ENCODE measurements at places on chromosomes 1 and 21.
A peak's percentile ranks its signal among the peaks of the same experiment; 100 is the strongest.

GRCh38 chr1:207883104-207883651 lies 27.7 kb downstream of the CD34 start:
- no peak for DNase-seq

DNA sequence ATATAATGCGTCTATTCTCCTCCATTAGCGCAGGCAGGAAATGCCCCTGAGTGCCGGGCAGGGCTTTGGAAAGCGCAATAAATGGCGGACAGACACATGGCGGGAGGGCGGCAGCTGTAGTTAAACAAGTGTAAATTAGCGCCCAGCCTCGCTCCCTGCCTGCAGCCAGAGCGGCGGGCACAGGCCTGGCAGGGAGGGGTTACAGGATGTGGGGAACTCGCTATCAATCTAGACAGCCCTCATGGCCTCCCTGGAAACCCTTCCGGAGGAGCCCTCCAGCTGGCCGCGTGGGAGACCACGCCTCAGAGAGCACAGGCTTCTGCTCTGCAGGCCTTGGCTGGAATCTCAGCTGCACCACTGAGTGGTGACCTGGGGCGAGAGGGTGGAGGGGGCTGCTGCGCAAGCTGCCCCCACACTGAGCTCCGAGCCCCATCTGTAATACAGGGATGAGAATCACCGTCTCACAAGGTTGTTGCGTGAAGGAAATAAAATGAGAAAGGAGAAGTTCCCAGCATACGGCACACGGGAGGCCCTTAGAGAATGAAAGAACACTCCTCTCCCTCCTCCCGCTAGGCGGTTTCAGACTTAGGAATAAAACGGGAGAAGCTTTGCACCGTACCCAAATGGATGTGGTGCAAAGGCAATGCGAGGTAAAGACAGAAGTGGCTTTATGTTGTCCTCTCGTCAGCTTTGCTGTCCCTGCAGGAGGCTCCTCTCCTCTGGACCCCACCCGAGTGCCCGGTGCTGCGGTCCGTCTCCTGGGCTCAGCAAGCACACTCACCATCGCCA lies 167.2 kb upstream of the POU3F1 start:
- no peak for DNase-seq

- DNase-seq: peak; percentile 41
Observed at GRCh38 chr1:159924025-159924790, 1.1 kb downstream of the TAGLN2 start.

DNA sequence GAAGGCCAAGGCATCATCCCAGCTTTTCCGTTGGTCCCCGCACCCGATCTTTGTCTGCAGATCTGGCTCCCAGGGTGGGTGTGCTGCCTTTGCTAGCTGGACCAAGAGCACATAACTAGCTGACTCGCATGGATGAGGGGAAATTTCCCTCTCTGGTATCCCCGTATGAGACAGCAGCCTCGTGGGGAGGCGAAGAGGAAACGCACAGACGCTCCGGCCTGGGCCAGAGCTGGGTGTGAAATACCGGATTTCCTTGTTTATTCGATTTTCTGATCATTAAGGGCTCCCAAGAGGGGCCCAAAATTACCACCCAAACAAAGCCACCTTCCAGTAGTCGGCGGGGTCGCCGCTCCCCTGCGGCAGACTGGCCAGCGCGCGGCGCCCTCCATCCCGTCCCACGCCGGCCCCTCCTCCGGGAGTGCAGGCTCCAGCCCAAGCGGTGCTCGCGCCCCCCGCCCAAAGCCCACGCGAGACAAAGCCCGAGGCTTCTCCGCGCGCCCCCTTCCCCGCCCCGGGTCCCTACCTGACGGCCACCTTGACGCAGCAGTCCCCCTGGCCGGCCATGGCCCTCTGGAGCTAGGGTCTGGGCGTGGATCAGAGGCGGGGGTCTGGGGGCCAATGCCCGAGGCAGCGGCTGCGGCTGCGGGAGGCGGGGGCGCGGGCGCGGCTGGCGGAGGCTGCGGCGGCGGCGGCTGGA lies 546 bp downstream of the KIF21B start:
- DNase-seq: no peak

DNA sequence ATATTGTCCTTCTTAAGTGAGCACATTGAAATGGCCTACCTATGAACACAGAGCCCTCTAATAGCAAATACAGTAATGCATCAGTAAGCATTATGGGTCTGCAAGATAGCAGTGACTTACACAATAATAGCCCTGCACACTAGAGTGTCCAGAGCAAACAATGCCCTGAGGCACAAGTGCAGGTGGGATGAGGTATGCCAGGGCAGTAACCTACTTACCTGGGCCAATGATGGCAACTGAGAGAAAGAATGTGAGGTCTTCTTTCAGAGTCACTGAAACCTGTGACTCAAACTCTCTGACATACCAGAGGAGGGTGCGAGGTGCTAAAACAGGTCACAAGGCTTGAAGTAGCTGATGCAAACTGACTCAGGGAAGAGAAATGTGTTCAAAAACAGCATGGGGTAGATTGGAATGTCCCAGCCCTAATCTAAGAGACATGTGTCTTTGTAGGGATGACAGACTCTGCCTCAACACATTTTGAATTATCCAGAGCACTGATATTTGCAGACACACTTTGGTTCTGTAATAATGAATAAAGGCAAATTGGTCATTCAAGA lies 168.5 kb upstream of the RUNX1 start:
- DNase-seq: no peak

GRCh38 chr1:88911161-88911560 lies 19.8 kb upstream of the GTF2B start:
- DNase-seq: no peak

DNA sequence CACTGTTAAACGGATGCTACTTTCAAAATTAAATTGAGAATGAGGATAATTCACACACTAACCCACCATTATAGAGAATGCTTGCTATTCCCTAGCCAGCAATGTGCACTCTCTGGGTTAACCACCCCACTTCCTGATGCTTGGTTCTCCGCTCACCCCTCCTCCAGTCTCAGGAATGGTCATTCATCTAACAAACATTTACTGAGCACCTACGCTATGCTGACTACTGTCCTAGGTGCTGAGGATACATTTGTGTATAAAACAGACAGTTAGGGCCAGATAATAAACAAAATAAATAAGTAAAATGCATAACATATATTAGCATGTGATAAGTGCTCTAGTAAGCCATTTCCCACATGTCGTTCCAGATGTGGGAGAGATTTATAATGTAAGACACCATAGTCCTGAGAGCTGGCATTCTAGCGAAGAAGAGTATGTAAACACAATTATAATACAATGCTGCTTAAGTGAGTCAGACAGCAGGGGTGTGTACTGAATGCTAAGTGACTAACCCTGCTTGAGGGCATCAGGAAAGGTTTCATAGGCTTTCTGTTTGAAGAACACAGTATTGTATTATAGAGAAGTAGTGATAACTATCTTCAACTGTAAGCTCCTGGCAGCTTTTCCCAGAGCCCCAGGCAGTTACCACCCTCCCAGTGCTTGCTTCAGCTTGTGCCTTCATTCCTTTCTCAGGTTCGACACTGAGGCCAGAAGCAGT lies 126.7 kb upstream of the CACHD1 start:
- DNase-seq: no peak

DNA sequence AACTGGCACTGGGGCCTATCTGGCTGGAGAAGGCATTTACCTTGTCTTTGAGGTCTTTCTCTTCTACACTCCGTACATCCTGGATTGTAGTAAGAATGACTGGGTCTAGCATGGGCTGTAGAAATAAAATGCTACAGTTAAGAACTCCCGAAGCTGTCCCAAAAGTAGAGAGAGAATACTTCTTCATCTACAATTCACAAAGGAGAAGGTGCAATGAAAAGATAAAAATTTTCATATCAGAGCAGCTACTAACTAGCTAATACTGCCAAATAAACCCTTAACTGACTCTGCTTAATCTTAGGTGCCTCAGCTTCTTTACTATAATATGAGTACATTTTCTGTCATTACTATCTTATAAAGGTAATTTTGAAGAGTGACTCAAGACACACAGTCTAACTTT lies 55.6 kb downstream of the USP24 start:
- no peak for DNase-seq

DNA sequence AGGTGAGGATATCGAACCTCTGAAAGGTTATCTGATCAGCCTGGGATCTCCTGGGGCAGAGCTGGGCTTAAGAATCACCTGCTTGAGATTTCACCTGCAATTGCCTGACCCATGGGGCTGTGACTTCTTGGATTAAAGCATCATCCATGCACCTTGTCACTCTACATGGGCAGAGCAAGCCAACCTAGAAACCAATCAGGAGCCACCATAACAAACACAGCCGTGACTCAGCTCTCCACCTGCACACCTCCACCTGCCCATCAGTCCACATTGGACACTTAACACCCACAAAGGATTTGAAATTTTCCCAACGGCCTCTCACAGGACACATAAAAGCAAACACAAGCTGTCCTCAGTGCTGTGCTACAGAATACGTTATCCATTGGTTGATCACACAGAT lies 35.1 kb upstream of the ETS2 start:
- DNase-seq: no peak

DNA sequence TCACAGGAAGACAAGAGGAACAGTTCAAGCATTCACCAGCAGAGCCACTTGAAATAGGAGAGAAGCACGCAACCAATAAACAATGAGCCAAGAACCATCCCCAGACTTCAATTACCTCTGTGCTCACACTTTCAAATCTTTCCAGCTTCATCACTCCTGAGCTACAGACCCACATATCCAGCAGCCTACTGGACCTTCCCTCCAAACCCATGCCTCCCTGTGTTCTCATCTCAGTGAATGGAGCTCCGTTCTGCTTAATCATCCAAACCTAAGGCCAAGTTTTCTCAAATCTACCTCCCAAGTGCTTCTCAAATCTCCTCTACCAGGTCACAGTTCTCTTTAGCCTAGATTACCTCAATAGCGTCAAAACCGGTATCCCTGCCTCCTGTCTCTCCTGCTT lies 3.7 kb downstream of the PEF1 start:
- DNase-seq: no peak

- no peak for DNase-seq
Observed at GRCh38 chr1:2194319-2194897, at the start of gene FAAP20. Gene FAAP20, minus strand, starts transcription at chr1:2194772. Its CDS starts 23 bp downstream, at chr1:2194749.

- DNase-seq: no peak
Observed at GRCh38 chr1:183244466-183244865, 58.4 kb downstream of the LAMC2 start.

- DNase-seq: no peak
Observed at GRCh38 chr1:215376544-215377264, 190.4 kb upstream of the KCTD3 start.

- no peak for DNase-seq
Observed at GRCh38 chr1:90973897-90974798, 47.7 kb downstream of the ZNF644 start.

DNA sequence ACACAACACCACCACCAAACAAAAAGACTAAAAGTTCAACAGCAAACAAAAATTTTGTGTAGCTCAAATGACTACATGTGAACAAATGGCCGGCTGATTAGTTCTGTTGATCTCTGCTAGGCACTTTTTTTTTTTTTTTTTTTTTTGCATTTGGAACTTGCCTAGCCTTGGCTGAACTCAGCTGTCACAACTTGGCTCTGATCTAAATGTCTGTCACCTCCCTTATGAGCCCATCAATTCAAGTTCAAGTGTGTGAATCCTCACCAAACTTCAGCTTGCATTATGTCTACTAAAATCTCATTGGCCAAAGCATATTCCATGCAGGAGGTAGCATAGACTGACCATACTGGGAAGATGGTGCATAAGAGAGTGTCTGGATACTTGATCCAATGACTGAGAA lies 606.5 kb upstream of the ADGRL4 start:
- no peak for DNase-seq

GRCh38 chr1:89064632-89065031 lies 376 bp downstream of the GBP1 start:
- no peak for DNase-seq

GRCh38 chr1:156476501-156477298 lies 23.9 kb downstream of the MEF2D start:
- DNase-seq: no peak

GRCh38 chr1:110850145-110850544 lies 22.8 kb upstream of the CD53 start:
- DNase-seq: no peak

- DNase-seq: no peak
Observed at GRCh38 chr1:197649188-197649587, 126.1 kb downstream of the DENND1B start.

GRCh38 chr1:59415881-59416280 lies 119.0 kb downstream of the FGGY start:
- DNase-seq: no peak

GRCh38 chr1:25572708-25573590 lies 29.5 kb downstream of the LDLRAP1 start:
- no peak for DNase-seq

DNA sequence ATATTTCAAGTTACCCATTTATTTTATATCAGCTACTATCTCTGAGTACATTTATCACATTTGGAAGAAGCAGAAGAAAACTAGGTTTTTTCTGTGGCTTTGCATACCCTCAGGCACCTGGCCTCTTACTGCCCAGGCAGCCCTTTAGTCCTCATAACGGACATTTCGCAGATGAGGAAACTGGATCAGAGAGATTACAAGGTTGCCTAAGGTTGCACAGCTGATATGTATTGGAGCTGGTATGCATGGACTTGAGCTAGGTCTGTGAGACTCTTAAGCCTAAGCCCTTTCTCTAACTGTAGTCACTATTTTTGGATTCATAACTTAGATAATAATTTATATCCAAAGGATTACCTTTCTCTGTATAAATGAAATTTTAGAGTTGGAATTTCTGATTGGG lies 4.0 kb downstream of the CNIH3 start:
- DNase-seq: no peak

DNA sequence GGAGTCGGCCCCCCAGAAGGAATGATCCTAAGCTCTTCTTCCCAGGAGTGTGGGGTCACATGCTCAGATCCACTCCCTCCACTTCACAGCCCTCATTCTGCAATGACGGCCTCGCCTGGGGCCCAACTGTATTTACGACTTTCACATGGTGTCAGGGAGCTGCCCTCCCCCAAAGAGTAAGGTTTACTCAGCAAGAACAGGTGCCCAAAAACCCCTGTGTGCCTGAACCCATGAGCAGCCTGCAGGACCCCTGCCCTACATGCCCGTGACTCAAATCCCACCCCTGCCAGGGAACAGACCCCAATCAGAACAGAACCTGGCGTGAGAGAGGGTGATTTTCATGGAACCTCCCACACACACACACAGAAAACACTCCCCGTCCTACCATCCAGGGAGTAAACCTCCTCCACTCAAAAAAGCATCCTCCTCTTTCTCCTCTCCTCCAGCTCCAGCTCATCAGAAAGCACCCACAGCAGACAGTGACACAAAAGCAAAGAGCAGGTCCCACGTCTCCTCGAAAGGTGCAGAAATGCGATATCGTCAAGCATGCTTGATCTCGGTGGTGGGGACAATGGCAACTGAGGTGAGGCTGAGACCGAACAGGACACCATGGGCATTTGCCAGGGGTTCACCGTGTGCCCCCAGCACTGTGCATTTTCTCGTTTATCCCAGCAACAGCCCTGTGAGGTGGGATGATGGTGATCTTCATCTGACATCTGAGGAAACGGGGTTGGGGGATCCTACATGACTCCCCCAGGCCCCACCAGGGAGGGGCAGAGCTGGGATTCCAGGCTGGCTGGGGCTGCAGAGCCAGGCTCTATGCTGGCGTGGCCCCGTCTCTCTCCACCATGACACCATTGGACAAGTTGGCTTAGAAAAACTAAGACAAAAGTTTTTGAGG lies 397.9 kb downstream of the NPHP4 start:
- no peak for DNase-seq
